Activated T-helper 1 cell treated with anti-CD3 and anti-CD28 coated beads, Interleukin-12 subunit alpha, Interleukin-12 subunit beta, Interleukin-2, Interleukin-4 antibody, amounts not matched to agents 30 ng/mL and 10 ng/mL and 1 ng/mL, durations not matched to agents 14 hours and 24 hours and 36 hours (primary cell): ENCODE measurements at places on chromosomes 3 and 15. TPM values are rescaled to one million over a fixed set of nuclear protein-coding genes. Genes with fewer than 3 reads are reported as not detected.

The MITF gene
- 0.54 TPM in 1 of 2 replicates, not detected in the other for total RNA-seq

The CHRFAM7A gene
- not detected in 2 replicates for total RNA-seq

The SYNPR gene
- not detected in 2 replicates for total RNA-seq

The TOPBP1 gene
- 88.5 and 94.1 TPM in 2 replicates for total RNA-seq

The MYZAP gene
- total RNA-seq, result not detected in 2 replicates
